Glutamatergic neuron (in vitro differentiated cells): ENCODE measurements at places on chromosomes 11 and 22. TPM values are rescaled to one million over a fixed set of nuclear protein-coding genes. Genes with fewer than 3 reads are reported as not detected.
A peak's percentile ranks its signal among the peaks of the same experiment; 100 is the strongest.

DNA sequence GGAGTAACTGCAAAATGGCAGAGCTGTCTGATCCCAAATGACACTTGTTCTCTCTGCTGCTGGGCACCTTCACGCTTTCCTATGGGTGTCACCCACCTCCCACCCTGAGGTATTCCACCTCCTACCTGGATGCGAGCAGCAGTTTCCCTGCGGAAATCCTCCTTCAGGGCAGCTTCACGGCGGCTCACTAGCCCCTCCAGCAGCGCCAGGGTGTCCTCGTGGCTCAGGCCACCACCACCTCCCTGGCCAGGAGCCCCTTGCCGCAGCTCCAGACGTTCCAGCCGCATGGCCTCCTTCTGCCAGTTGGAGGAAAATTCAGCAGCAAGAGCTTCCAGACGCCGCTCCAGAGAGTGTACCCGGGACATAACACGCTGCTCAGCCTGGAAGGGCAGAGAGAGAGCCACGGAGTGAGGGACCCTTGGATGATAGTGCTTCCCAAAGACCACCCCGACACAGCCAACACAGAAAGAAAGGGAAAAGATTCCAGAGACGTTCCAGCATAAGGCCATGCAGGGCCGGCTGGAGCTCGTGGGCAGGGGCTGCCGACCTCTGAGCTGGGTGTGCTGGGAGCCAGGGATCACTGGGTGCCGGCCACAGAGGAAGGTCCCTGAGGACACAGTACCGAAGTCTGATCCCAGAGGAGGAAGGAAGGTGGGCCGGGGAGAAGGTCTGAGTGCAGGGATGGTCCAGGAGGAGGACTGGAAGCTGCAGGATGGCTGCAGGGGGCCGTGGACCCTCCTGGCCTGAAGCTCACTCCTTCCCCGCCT lies 13.4 kb downstream of the SUN2 start:
- no peak overlapping the region for H3K4me3 ChIP-seq
- no peak for DNase-seq
- peaks cover 13% of the 10 kb centered on the region for H3K4me1 ChIP-seq
- no peak overlapping the region for H3K27ac ChIP-seq

The OR10W1 gene
- not detected for total RNA-seq

The RFPL2 gene
- total RNA-seq, result 1.4 TPM

The TMEM9B gene
- 31.3 TPM for total RNA-seq

DNA sequence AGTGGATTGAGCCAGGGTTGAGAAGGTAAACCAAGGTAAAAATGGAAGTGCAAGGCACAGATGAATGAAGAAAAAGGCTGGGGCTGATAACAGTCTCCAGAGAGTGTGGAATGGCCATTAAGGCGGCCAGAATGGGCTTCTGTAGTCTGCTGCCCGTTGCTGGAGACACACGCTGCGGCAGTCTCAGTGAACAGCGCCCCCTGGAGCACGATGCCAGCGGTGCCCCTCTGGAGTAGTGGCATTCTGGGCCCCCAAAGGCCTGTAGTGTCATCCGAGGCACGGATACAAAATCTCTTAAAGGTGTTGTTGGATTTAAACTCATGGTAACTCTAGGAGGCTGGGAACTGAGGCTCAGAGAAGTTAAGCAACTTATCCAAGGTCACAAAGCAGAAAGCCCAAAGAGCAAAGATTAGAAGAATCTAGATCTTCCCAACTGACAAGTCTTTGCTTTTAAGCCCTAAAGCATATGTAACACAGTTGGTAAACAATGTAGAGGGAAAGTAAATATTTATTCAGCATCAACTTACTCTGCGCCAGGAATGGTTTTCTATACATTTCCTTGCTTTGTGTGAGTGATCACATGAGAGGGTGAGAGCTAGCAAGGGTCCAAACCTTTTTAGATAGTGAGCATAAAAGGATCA lies 18.2 kb downstream of the KCNJ1 start:
- no peak overlapping the region for H3K27ac ChIP-seq
- peak; percentile 87 for DNase-seq
- H3K4me1 ChIP-seq, result no peaks in the 10 kb centered on the region
- H3K27me3 ChIP-seq, result no peaks in the 10 kb centered on the region
- no peak overlapping the region for H3K4me3 ChIP-seq

- no peak for DNase-seq
- H3K4me1 ChIP-seq, result peaks cover 12% of the 10 kb centered on the region
- no peak overlapping the region for H3K27ac ChIP-seq
- peaks cover 2% of the 10 kb centered on the region for H3K27me3 ChIP-seq
These were observed 755.6 kb upstream of the ANO3 start for GRCh38 chr11:25576320-25576719.

The APOA5 gene
- not detected for total RNA-seq

The DDTL gene
- total RNA-seq, result 0.96 TPM

The GDPD4 gene
- total RNA-seq, result not detected

- peak; percentile 95 for DNase-seq
- peaks cover 3% of the 10 kb centered on the region for H3K27me3 ChIP-seq
- H3K36me3 ChIP-seq, result no peaks in the 10 kb centered on the region
- H3K4me1 ChIP-seq, result peaks cover 4% of the 10 kb centered on the region
- H3K27ac ChIP-seq, result peak within 1 kb of the TSS; percentile 90
- H3K4me3 ChIP-seq, result peak within 1 kb of the TSS; percentile 95
These were observed at the start of gene TUBGCP6 for GRCh38 chr22:50244420-50245213. Gene TUBGCP6, minus strand, starts transcription at chr22:50245023. Its CDS starts 564 bp downstream, at chr22:50244459.

The NPAS4 gene
- 0.78 TPM for total RNA-seq

The SPON1 gene
- total RNA-seq, result 0.81 TPM

GRCh38 chr11:78210000-78210608 lies 21.4 kb downstream of the USP35 start:
- H3K36me3 ChIP-seq, result peaks cover 10% of the 10 kb centered on the region
- DNase-seq, result no peak
- H3K4me1 ChIP-seq, result no peaks in the 10 kb centered on the region
- H3K27ac ChIP-seq, result no peak overlapping the region

GRCh38 chr11:86932924-86933875 lies 22.0 kb downstream of the FZD4 start:
- no peak for DNase-seq
- H3K27me3 ChIP-seq, result no peaks in the 10 kb centered on the region
- H3K4me3 ChIP-seq, result no peak overlapping the region
- peaks cover 5% of the 10 kb centered on the region for H3K4me1 ChIP-seq
- no peaks in the 10 kb centered on the region for H3K36me3 ChIP-seq

GRCh38 chr22:32050678-32051515 lies 7.8 kb downstream of the SLC5A1 start:
- no peaks in the 10 kb centered on the region for H3K4me1 ChIP-seq
- H3K36me3 ChIP-seq, result no peaks in the 10 kb centered on the region
- H3K4me3 ChIP-seq, result no peak overlapping the region
- H3K27ac ChIP-seq, result no peak overlapping the region

- H3K27ac ChIP-seq, result no peak overlapping the region
- H3K36me3 ChIP-seq, result no peaks in the 10 kb centered on the region
- peak overlapping the region; percentile 98 for H3K4me3 ChIP-seq
- H3K27me3 ChIP-seq, result peaks cover 2% of the 10 kb centered on the region
- H3K4me1 ChIP-seq, result peaks cover 12% of the 10 kb centered on the region
- no peak for DNase-seq
These were observed 2.6 kb downstream of the METTL15 start for GRCh38 chr11:28110821-28111200.
